Eye (tissue), 1 donor: ENCODE measurements at places on chromosomes 1 and 21.

DNA sequence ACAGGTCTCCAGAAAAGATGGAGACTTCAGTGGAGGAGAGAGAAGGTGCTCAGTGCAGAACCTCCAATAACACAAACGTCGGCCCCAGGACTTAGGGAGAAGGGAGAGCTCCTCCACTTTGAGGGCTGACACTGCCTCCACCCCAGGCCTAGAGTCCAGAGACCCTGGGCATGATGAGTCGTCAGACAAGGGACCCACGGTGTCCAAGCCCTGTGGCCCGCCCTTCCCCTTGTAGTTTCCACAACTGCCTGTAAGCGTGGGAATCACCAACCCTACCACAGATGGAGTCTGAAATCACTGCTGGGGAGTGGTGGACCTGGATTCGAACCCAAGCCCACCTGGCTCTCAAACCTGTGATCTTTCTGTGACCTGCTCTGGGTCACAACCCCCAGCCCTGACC is 281.1 kb downstream of the NPHP4 start:
- no peak for DNase-seq

GRCh38 chr21:43691801-43692200 is 27.1 kb upstream of the PDXK start:
- no peak for DNase-seq

DNA sequence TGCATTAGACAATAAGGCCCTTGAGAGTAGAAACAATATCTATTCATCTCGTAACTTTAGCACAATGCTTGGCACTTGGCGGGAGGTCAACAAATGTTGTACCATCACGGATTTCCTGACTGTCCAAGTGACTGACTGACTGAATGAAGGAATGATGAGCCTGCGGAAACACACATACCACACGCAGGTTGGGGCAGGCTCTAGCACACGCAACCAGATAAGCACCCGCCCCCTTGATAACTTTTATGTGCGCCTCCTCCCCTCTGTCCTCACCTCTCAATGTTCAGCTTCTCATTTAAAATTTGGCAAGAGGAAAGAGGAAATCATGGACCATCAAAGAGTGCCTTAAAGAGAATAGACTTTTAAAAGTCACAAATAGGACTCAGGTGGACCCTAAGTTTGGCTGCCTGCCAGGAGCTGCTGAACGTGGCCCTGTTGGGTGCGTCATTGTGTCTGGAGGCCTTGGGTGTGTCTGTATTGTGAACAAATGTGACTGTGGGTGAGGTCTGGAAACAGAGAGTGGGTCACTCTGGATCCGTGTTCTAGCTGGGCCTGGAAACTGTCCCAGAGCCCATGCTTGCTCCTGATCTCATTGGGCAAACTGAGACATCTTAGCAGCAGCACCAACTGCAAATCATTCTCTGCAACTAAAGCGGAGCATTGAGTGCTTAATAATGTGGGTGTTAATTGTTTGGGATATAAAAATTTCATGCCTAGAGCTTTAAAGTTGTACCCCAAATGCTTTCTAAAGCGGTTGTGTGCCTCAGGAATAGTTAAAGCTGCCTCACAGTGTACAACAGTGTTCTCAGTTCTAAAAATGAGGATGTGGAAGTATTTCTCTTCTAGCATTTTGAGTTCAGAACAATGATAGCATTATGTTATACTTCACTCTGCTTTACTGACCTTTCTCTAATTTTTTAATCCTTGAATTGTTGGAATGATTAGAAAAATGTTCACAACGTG is 47.6 kb upstream of the ABCG1 start:
- no peak for DNase-seq

DNA sequence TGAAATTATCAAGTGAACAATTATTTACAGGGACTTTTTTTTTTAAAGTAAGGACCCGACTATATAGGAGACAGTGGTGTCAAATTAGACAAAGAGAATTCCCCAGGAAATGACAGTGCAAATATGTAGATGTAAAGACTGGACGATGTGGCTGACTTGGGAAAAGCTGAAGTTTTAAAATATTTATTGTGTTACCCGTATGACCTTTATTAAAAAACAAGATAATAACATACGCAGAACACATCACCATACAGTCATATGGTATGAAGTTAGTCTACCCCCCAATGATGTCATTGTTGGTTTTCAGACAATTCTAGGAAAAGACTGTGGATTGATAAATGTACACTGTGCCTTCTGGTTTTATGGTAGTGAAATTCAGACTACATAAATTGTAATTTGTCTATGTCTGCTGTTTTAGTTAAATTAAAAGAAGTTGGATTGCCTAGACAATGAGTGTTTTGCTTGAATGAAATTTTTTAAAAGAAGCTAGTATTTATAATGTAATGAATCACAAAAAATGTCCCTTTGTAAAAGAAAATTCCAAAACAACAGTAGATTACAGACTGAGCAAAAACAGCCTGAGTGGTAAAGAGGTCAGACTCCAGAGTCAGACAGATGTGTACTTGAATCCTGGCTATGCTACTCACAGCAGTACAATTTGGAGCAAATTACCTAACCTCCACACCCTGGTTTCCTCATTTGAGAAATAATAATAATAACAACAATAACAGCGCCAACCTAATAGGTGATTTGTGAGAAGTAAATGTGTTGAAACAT is 15.5 kb upstream of the PDC start:
- no peak for DNase-seq

GRCh38 chr21:33398361-33398760 is 4.9 kb upstream of the IFNGR2 start:
- DNase-seq: no peak

DNA sequence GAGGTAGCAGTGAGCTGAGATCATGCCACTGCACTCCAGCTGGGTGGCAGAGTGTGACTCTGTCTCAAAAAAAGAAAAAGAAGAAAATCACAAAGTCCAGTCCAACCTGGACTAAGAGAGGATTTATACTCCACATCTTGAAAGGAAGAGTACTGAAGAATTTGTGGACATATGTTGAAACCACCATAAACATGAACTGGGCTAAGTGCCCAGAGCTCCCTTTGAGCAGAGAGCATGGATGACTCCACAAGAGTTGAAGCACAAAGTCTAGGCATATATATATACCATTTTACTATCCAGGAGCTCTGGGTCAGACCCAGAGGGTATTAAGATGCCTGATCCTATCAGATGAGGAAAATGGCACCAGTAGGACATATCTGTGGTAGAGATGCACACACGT is 86.6 kb downstream of the OMA1 start:
- DNase-seq: no peak

DNA sequence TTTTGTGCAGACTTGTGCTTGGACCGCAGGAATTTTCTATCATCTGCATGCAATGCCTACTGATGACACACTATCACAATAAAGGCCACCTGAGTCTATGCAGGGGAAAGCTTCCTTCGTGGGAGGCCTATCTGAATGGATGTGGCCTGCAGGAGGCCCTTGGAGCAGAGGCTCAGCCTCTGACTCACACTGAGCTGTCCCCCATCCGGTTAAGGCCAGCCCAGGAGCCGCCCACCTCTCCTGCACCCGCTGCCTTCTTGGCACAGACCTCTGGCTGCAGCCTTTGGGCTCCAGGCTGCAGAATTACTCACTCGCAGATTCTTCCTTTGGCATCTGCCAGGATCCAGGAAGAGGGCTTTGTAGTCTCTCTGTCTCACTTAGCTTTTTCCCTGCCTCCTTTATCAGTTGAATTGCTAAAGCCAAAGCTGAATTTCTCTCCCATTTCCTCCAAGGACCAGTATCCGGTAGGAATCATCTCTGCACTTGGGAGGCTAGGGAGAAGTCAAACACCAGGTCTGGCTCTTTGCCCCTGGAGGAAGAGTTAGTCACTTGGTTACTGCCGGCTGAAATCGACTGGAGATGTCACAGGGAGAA is 65.1 kb upstream of the JUN start:
- peak; percentile 19 for DNase-seq

GRCh38 chr1:211551638-211552460 is 27.1 kb downstream of the SLC30A1 start:
- no peak for DNase-seq

DNA sequence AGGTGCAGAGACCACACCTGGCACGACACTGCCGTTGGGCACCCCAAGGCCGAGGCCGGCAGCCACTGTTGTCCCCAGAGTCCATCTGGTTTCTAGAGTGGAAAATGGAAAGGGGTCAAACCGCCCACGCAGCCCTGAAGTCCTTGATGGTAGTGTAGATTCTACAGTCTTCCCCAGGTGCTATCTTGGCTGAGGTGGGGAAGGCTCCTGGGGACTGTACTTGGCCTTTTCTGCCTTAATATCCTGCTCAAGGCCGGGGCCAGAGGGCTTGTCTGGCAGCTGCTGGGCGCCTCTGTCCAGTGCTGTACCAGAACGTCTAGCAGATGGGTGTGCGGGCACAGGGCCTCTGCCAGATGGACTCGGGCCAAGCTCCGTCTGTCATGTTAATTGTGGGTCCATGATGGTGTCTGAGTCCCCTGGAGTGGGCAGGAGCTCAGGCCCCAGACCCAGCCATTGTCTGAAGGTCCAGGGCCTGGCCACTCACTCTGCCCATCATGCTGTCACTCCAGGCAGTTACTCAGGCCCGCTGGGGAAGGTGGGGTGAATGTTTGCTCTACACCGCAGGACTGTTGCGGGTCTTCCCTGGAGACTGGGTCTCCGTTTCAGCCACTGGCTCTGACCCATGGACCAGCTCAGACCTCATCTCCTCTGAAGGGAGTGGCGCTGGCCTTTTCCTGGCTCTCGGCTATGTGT is 161.9 kb upstream of the COL6A1 start:
- no peak for DNase-seq

GRCh38 chr1:186499571-186499970 is 38.7 kb upstream of the PDC start:
- no peak for DNase-seq

DNA sequence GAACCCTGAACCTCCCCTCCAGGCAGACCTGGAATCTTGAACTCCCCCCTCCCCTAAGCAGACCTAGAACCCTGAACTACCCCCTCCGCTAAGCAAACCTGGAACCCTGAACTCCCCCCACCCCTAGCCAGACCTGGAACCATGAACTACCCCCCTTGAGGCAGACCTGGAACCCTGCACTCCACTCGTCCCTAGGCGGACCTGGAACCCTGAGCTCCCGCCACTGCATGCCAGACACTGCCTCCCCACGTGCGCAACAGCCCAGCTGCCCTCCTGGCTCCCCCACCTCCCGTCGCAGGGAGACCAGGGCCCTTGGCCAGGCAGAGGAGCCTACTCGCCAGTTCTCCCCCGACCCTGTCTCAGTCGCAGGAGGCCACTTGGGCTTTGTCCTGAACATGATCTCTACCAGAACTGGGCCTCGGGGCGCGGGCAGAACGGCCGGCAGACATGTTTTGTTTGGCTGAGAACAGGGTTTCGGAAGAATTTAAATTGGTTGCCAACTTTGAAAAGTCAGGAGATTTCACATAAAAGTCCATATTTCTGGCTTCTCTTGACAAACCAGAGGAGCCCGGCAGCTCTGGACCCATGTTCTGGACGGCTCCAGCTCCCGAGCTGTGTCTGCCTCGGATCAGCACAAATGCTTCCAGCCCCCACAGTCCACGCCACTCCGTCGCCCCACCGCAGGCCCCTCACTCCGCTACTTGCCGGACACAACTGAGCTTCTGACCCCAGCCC is 9.2 kb upstream of the PLEKHG5 start:
- no peak for DNase-seq

GRCh38 chr1:70498666-70499065 is 87.6 kb downstream of the CTH start:
- DNase-seq: no peak
